ENCODE measurements at places on chromosomes 5 and 9.

GRCh38 chr9:130382096-130382495 lies 62.7 kb upstream of the ASS1 start:
- DNase-seq = no peak

GRCh38 chr5:36153726-36154125 lies 1.8 kb downstream of the SKP2 start:
- no peak for DNase-seq

- peak; percentile 26 for DNase-seq
Measured at GRCh38 chr5:154487541-154487940, 9.5 kb upstream of the HAND1 start.

DNA sequence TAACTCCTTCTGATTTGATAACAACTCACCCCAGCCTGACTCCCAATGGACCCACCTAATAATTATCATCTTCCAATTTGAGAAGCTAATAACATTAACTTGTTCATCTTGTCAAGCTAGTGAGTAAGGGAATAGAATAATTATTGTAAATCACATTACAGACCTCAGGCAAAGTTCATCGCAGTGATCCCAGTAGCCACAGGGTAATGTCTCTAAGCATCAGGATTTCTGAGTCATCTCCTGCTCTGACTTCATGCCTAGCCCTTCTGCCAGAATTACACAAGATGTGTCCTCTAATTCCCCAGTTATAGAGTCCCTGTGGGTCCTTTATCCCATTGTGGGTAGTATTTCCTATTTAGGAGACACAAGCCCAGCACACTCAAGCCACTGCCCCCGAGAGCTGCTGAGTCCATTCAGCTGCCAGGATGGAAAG lies 365.7 kb downstream of the DEPDC1B start:
- DNase-seq = no peak

GRCh38 chr5:134642931-134643530 lies 5.6 kb upstream of the SEC24A start:
- no peak for DNase-seq

DNA sequence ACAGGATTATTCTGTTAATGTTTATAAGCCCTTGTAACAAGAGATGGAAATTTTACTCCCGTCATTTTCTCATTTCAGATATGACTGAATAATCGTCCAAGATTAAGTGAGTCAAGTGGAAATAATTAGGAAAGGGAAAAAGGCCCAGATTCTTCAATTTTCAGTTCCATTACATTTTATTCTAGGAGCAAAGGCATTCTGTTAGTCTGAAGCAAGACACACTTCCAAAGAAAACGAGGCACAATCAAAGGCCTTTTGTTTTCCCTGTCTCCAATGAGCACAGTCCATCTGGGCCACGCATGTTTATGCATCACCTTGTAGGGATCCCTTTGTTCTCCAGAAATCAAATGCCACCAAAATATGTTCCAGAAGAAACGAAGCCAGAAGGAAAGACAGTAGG lies 382.9 kb upstream of the RFX3 start:
- no peak for DNase-seq

GRCh38 chr5:102895234-102895633 lies 140.1 kb downstream of the PAM start:
- no peak for DNase-seq

DNA sequence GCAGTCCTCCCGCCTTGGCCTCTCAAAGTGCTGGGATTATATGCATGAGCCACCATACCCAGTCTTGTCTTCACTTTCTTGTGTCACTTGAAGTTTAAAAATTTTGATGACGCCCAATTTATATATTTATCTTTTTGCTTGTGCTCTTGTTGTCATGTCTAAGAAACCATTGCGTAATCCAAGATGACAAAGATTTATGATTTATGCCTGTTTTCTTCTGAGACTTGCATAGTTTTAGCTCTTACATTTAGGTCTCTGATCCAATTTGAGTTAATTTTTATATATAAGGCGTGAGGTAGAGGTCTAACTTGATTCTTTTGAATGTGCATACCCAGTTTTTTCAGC lies 18.6 kb downstream of the ANKHD1 start:
- no peak for DNase-seq

DNA sequence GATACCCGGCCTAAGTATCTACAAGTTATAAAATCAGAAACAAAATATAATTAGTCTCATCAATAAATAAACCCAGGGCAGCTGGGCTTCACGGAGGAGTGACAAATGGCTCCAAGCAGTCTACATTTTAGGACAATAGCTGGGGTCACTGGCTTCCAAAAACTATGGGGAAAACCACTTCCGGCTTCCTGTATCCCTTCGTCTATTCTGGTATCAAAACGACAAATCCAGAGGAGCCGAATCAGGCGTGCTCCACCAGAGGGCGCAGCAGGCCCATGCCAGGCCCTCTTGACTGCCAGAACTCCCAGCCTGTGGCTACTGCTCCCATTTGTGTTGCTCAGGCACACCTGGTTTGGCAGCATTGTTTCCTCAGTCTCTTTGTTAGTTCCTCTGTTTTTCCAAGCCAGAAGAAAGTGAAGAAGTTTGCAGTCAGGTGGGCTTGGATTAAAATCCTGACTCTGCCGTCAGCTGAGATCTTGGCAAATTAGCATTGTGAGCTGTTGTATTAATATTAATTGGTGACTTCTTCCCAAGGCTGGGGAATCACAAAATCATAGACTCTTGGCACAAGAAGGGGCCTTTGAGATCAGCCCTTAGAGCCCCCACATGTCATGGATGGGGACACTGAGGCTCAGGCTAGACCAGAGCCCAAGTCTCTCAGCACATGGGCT lies 11.6 kb upstream of the RAB14 start:
- DNase-seq = peak; percentile 61

DNA sequence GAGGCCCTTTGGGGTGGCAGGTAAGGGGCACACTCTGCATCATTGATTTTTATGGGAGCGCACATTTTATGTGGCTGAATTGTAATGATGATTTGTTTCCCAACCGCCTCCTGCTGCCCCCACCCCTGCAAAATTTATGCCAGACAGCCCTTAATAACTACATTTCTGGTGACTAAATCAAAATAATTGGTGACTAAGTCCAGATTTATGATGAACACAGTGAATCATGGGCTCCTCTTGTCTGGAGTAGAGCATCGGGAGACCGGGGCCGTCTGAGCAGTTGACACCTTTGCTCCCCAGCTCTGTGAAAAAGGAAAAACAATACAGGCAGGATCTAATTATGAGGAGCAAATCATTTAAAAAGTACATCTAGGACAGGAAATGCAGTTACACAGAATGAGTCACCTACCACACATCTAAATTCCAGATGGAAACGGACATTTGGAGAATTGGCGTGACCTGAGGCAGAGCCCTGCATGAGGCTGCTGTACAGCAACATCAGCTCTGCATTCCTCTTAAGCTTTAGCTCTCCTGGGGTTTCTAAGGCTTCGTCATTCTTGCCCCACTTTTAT lies 58.9 kb downstream of the DOCK2 start:
- DNase-seq = no peak

DNA sequence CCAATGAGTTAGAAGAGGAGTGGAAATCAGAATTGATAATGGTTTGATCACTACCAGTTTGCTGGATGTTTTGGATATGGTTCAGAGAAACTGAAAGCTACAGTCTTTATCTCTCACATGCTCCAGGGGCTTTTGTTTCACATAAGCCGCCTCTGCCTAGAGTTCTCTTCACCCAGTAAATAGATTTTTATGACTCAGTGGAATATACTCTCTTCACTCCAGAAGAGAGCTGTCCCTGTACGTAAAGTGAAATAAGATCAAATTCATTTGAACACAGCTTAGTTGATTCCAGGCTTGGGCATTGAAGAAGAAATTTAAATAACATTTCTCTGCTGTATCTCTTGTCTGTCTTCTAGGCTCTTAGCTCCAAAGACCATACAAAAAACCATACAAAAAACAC lies 184.9 kb downstream of the TRPM3 start:
- no peak for DNase-seq

- no peak for DNase-seq
Measured at GRCh38 chr5:154228696-154229095, 38.2 kb downstream of the GALNT10 start.

Data from stimulated activated naive B cell treated with anti-CD40 and anti-IgM and Interleukin-4, amounts not matched to agents 10 μg/mL and 1 μg/mL and 100 μg/mL, for 72 hours (primary cell).